HCEC 1CT (cell line): ENCODE measurements at places on chromosomes 16 and 17.

GRCh38 chr17:73855720-73856333 lies 211.6 kb upstream of the SDK2 start:
- DNase-seq: no peak

- DNase-seq: no peak
Observed at GRCh38 chr16:67922740-67923139, 8.9 kb downstream of the CTRL start.

- no peak for DNase-seq
Observed at GRCh38 chr16:55656691-55657092, 904 bp downstream of the SLC6A2 start.

DNA sequence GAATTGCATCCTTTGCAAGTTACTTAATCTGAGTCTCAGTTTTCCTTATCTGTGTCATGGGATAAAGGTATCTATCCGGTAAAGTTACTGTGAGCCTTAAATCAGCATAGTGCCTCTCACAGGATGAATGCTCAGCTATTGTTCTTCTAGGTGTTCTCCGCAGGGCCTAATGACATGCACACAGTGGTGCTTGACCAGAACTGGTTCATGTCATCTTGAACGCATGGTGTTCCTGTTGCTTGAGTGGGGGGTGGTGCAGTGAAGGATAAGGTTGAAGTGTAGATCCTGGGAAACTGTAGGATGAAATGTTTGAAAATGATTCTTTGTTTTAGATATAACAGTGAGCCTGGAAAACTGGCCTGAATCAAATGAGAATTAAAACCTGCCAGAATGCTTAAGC lies 4.0 kb downstream of the KRT40 start:
- DNase-seq: no peak
